ENCODE measurements at places on chromosomes 5 and 9. TPM values are rescaled to one million over a fixed set of nuclear protein-coding genes. Genes with fewer than 3 reads are reported as not detected.

CCL28 gene
- 2.0 TPM for total RNA-seq

GRCh38 chr5:164742025-164742424, 1236.6 kb downstream of the MAT2B start:
- no peaks in the 10 kb centered on the region for H3K27me3 ChIP-seq
- no peaks in the 10 kb centered on the region for H3K36me3 ChIP-seq
- no peak overlapping the region for H3K4me3 ChIP-seq

GRCh38 chr9:126297661-126298060, 29.0 kb upstream of the MVB12B start:
- H3K4me1 ChIP-seq = no peaks in the 10 kb centered on the region
- H3K36me3 ChIP-seq = no peaks in the 10 kb centered on the region
- no peak overlapping the region for H3K27ac ChIP-seq
- H3K4me3 ChIP-seq = no peak overlapping the region

DNA sequence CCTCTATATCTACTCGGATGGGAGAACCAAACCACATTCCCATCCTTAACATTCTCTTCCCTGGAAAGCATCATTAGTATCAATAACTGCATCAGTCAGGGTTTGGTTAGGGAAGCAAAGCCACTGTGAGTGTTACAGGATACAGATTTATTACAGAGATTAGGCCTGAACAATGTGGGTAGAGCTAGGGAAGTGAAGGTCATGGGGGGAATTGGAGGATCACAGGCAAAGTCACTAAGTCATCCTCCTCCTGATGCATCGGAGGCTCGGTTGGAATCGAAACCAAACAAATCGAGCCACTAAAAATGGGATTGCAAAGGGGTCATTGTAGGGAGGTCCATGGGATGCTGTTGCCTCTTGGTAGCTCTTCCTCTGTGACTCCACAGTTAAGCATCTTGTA, 61.8 kb upstream of the ZBTB43 start:
- no peaks in the 10 kb centered on the region for H3K27me3 ChIP-seq
- no peak overlapping the region for H3K4me3 ChIP-seq
- H3K27ac ChIP-seq = no peak overlapping the region
- no peaks in the 10 kb centered on the region for H3K36me3 ChIP-seq
- DNase-seq = no peak

NEUROG1 gene
- total RNA-seq = 0.14 TPM

DNA sequence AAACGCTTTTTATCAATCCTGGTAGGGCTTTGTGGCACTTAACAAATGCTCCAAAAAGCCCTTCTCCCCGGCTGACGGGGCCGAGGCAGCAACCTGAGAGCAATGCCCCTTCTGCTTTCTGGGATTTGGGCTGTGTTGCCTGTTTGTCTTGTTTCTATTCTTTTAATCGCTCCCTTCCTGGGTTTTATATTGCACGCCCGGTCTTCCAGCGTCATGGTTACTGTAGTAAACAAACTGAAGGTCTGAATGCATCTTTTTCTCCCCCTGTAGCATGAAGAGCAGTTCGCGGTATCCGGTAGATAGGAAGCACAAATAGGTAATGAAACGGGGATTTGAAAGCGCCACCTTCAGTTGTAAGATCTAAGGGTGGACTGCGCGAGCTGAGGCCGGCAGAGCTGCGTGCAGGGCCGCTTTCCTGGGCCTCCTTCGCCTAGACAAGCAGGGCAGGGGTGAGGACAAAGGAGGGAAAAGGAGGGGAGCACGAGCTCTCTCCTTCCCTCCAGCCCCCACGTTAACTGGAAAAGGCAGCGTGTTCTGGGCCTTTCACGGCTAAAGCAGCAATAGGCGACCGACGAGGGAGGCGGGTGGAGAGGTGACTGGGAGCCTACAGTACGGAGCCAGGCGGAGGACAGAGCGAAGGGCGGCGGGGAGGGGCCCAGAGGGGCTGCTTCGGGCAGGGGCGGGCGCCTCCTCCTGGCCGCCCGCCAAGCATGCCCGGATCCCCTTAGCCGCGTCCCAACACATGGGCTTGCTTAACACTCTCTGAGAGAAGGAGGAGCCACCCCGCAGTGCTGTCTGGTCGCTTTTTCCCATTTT, 49.3 kb upstream of the ZNF366 start:
- DNase-seq = peak; percentile 8
- peak overlapping the region; percentile 42 for H3K4me3 ChIP-seq
- H3K27ac ChIP-seq = peak overlapping the region; percentile 10
- H3K27me3 ChIP-seq = no peaks in the 10 kb centered on the region
- H3K36me3 ChIP-seq = no peaks in the 10 kb centered on the region

DNA sequence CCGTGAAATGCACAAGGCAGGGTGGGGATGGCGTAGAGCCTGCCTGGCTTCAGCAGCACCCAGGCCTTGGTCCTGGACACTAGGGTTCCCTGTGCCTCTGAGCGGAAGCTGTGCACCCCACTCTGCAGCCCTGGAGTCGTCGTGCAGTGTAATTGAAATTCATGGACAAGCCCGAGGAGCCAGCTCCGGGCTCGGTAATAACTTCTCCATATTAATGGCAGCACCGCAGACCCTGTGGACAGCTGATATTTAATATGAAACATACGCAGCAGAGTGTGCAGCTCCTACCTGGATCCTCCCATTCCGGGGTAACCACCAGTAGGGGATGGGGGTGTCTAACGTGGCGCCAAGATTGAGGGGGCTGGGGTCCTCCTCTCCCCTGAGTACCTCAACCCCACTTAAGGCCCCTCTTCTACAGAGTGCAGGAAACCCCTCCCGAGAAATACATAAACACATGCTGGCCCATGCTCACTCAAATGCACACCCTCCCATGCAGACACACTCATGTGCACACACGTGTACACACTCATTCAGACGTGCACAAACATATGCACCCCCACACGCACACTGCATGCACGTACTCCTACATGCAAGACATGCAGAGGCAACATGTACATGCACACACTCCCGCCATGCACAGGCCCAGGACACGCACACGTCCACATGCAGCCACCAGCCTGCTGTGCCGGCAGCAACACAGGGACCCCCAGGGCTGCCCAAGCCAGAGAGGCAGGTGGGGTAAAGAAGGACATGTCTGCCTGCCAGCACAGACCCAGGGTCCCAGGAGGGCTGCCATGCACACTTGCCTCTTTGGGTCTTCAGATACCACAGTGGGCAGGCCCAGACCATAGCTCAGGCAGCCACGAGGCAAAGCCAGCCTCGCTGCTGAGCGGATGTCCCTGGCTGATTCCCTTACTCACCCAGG, 8.1 kb downstream of the ADAMTS2 start:
- no peak overlapping the region for H3K4me3 ChIP-seq
- H3K27ac ChIP-seq = no peak overlapping the region
- H3K36me3 ChIP-seq = no peaks in the 10 kb centered on the region
- no peak for DNase-seq
- H3K4me1 ChIP-seq = no peaks in the 10 kb centered on the region

GAS1 gene
- 9.1 TPM for total RNA-seq

DNA sequence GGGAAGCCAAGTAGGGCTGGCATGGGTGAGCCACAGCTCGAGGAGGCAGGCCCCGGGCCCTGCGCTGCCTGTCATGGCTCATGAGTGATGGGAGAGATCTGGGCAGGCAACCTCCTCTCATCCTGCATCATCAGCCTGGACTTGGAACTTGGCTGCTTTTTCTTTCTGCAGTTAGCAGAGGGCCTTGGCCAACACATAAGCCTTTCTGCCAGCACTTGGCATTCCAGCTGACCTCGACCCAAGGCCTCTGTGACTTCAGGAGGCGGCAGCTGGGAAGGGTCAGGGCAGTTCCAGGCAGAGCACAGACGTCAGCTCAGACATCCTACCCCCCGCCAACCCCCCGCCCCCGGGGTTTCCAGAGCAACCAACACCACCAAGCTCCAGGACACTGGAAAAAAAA, 7.6 kb downstream of the S1PR3 start:
- H3K27me3 ChIP-seq = peaks cover 7% of the 10 kb centered on the region
- peaks cover 21% of the 10 kb centered on the region for H3K4me1 ChIP-seq
- H3K27ac ChIP-seq = no peak overlapping the region
- peaks cover 38% of the 10 kb centered on the region for H3K36me3 ChIP-seq
- no peak overlapping the region for H3K4me3 ChIP-seq

TENT4A gene
- total RNA-seq = 8.4 TPM

- no peaks in the 10 kb centered on the region for H3K27me3 ChIP-seq
- no peak overlapping the region for H3K4me3 ChIP-seq
- no peak for DNase-seq
- peaks cover 4% of the 10 kb centered on the region for H3K4me1 ChIP-seq
- no peaks in the 10 kb centered on the region for H3K36me3 ChIP-seq
- no peak overlapping the region for H3K27ac ChIP-seq
Observed at GRCh38 chr5:14443671-14444093, 137.9 kb upstream of the OTULINL start.

GRCh38 chr5:154386952-154387629, 58.7 kb upstream of the SAP30L start:
- H3K4me1 ChIP-seq = peaks cover 4% of the 10 kb centered on the region
- no peak overlapping the region for H3K27ac ChIP-seq
- no peaks in the 10 kb centered on the region for H3K27me3 ChIP-seq
- H3K4me3 ChIP-seq = no peak overlapping the region
- no peak for DNase-seq
- no peaks in the 10 kb centered on the region for H3K36me3 ChIP-seq

GRCh38 chr5:41966401-41967105, 41.5 kb downstream of the FBXO4 start:
- no peaks in the 10 kb centered on the region for H3K36me3 ChIP-seq
- H3K27me3 ChIP-seq = no peaks in the 10 kb centered on the region
- no peak overlapping the region for H3K27ac ChIP-seq
- no peak for DNase-seq

GRCh38 chr9:4936823-4937222, 48.2 kb upstream of the JAK2 start:
- no peaks in the 10 kb centered on the region for H3K27me3 ChIP-seq
- no peaks in the 10 kb centered on the region for H3K36me3 ChIP-seq
- no peak overlapping the region for H3K27ac ChIP-seq

DNA sequence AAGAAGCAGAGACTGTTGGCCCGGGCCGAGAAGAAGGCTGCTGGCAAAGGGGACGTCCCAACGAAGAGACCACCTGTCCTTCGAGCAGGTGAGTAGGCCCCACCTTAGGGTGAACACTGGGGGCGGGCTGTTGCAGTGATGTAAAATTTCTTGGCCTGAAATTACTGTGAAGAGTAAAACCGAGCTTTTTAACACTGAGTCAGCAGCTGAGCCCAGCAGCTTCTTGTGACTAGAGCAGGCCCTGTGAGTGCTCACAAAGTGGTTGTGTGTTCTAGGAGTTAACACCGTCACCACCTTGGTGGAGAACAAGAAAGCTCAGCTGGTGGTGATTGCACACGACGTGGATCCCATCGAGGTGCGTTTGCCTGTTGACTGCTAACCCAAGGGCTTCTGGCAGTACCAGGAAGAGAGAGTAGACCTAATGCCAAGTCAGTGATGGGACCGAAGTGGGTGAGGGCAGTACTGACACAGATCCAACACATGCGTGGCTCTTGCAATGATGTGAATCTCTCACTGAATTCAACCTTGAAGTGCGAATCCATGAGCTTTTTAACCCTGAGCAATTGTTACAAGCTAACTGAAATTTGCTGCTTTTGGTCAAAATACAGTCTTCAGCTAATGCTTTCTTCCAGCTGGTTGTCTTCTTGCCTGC, 2.1 kb downstream of the RPL7A start:
- no peak overlapping the region for H3K27ac ChIP-seq
- DNase-seq = no peak
- peaks cover 14% of the 10 kb centered on the region for H3K4me1 ChIP-seq
- no peak overlapping the region for H3K4me3 ChIP-seq

- H3K4me1 ChIP-seq = no peaks in the 10 kb centered on the region
- no peaks in the 10 kb centered on the region for H3K27me3 ChIP-seq
- H3K36me3 ChIP-seq = no peaks in the 10 kb centered on the region
- H3K27ac ChIP-seq = no peak overlapping the region
- no peak overlapping the region for H3K4me3 ChIP-seq
- DNase-seq = no peak
Observed at GRCh38 chr9:21901546-21901945, 92.6 kb downstream of the CDKN2A start.

SLC6A18 gene
- not detected for total RNA-seq

GRCh38 chr9:114677418-114677817, 4.6 kb downstream of the TEX48 start:
- no peak overlapping the region for H3K27ac ChIP-seq
- no peaks in the 10 kb centered on the region for H3K4me1 ChIP-seq
- no peak for DNase-seq

- H3K4me3 ChIP-seq = no peak overlapping the region
- no peak overlapping the region for H3K27ac ChIP-seq
- no peak for DNase-seq
- H3K4me1 ChIP-seq = no peaks in the 10 kb centered on the region
- no peaks in the 10 kb centered on the region for H3K27me3 ChIP-seq
Observed at GRCh38 chr5:9445826-9446388, 100.0 kb downstream of the SEMA5A start.

SAP30L gene
- total RNA-seq = 33.1 TPM

GRCh38 chr5:14584848-14585247, 3.3 kb downstream of the OTULINL start:
- no peak overlapping the region for H3K27ac ChIP-seq
- peaks cover 7% of the 10 kb centered on the region for H3K27me3 ChIP-seq
- peaks cover 11% of the 10 kb centered on the region for H3K4me1 ChIP-seq
- no peak for DNase-seq

DNA sequence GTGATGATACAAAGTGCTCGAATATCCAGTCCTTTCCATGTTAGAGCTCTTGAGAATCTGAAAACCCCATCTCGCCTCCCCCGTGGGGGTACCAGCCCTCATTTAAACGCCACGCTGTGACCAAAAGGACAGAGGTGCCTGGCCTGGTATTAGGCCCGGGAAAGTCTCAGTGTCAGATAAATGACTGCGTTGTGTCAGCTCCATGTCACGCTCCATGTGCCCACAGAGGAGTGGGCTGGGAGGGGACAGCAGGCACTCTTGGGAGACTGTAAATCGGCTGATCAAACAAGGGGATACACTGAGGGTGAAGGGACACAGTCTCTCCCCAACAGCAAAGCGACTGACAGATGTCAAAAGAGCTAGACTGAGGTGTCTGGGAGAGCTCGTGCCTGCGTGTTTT, 65.7 kb upstream of the ECM2 start:
- peak overlapping the region; percentile 67 for H3K27ac ChIP-seq
- no peaks in the 10 kb centered on the region for H3K27me3 ChIP-seq
- DNase-seq = no peak
- H3K4me3 ChIP-seq = no peak overlapping the region

C1QTNF2 gene
- 0.61 TPM for total RNA-seq

DNA sequence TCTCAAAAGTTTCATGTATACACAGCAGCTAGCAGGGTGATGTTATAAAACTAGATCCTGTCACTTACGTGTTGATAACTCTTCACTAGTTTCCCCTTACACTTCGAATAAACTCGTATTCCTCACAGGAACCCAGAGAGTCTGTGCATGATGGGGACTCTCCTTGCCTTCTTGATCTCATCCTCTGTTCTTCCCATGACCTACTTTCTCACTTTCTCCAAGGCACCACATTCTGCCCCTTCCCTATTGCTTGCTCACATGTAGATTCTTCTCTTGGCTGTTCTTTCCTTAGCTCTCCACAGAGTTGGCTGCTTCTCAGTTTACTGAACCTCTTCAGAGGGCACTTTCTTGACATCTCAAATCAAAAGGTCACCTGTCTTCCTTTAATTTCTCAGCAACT, 1.2 kb upstream of the AOPEP start:
- peaks cover 6% of the 10 kb centered on the region for H3K4me1 ChIP-seq
- H3K27ac ChIP-seq = no peak overlapping the region
- no peak overlapping the region for H3K4me3 ChIP-seq
- peaks cover 2% of the 10 kb centered on the region for H3K27me3 ChIP-seq
- DNase-seq = no peak
- H3K36me3 ChIP-seq = no peaks in the 10 kb centered on the region
